ENCODE measurements at places on chromosomes 2 and 18.

DNA sequence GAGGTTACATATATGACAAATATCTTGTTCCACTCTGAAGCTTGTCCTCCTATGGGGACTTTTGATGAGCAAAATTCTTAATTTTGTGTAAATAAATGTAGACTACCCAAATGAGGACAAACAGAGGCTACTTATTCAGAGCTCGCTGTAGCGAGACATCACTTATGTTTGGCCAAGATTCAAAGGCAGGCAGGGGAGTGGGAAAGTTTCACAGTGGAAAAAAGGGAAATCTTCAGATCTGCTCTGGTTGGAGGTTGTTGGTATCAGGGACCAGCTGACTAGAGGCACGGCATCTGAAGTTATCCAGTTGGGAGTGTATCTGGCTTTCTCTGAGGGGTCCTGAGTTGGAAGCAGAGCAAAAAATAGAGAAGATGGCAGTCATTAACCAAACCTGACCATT is 1.3 kb downstream of the PLB1 start:
- no peak for DNase-seq

GRCh38 chr2:239226677-239227581 is 173.9 kb downstream of the HDAC4 start:
- DNase-seq: no peak

- DNase-seq: no peak
Measured at GRCh38 chr2:157032017-157032416, 225.5 kb upstream of the GALNT5 start.

DNA sequence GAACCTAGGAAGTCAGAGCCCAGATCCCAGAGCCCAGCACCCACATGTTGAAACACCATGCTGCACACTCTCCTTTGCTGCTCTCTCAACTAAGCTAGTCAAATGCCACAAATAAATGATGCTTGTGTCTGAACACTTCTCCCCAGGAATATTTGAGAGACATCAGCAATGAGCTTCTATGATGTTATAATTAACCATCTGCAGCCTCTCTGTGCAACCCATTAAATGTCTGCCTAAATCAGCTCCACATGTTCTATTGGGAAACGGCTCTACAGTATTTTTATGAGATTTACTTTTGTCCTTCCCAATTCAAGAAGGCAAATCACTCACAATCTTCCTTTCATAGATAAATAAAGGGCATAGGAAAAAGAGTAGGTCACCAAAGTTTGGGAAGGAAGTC is 266.8 kb upstream of the PARD3B start:
- no peak for DNase-seq

GRCh38 chr2:105788670-105789290 is 44.1 kb downstream of the NCK2 start:
- DNase-seq: no peak

DNA sequence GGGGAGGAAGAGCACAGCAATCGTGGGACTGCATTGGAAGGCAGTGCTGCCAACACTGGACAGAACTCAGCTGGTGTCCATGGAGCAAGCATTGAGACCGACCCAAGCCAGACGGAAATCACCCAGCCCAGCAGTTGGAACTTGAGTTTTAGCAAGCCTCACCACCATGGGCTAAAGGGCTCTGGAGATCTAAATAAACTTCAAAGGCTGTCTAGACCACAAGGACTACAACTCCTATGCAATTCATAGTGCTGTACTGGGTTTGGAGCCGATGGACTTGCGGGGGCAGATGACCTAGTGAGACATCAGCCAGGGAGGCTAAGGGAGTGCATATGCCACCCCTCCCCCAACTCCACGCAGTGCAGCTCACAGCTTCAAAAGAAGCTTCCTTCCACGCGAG is 243.6 kb upstream of the SLC39A10 start:
- no peak for DNase-seq

- no peak for DNase-seq
Measured at GRCh38 chr18:59690996-59691395, 6.2 kb downstream of the CCBE1 start.

GRCh38 chr2:118249531-118249930 is 161.3 kb downstream of the INSIG2 start:
- no peak for DNase-seq

- DNase-seq: no peak
Measured at GRCh38 chr2:208269091-208269490, 3.0 kb downstream of the PIKFYVE start.

GRCh38 chr2:207478572-207478971 is 51.2 kb upstream of the CREB1 start:
- DNase-seq: no peak

- DNase-seq: no peak
Measured at GRCh38 chr2:137173463-137173862, 408.1 kb downstream of the THSD7B start.

- no peak for DNase-seq
Measured at GRCh38 chr2:26793518-26793917, 7.7 kb downstream of the CENPA start.

DNA sequence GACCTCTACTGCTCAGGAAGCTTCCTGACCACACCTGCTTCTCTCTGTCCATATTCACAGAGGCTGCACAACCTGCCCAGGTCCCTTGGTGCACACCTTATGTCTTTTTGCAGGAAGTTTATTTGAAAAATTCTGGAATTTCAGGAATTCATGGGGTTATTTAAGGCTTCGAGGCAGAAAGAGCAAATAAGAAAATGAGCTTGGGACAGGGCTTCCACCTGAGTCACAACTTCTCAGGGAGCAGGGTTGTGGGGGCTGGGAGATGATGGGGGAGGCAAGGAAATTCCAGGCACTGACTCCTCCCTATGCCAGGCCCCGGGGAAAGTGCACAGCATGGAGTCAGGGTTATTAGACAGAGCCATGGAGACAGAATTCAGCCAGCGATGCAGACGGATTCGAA is 57.7 kb downstream of the INHBB start:
- DNase-seq: no peak

DNA sequence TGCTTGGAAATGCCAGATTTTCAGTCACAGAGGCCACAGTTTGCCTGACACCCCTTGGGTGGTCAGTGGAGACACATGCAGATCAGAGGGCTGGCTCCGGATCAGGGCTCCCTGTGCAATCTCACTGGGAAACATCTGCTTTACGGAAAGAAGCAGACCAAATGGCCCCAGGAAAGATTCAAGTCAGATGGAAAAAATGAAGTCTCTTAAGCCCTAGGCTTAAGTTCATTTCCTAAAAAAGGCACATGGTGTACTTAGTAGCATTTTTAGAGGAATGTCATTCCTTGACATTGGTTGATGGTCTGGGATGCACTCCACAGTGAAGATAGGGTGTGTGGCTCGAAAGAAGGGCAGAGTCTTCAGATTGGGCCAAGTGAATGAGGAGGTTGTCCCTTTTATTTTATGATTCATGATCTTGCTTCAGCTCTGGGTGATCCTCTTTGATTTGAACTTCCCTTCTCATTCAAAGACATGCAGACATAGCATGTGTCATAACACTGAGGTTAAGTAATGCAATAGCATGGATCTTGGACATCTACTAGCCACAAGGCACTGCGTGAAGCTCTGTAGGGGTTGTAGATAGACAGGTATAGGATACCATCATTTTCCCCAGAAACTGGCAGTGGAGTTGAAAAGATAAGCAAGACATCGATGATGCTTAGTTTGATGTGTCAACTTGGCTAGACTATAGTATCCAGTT is 56.5 kb downstream of the KCNE4 start:
- no peak for DNase-seq

DNA sequence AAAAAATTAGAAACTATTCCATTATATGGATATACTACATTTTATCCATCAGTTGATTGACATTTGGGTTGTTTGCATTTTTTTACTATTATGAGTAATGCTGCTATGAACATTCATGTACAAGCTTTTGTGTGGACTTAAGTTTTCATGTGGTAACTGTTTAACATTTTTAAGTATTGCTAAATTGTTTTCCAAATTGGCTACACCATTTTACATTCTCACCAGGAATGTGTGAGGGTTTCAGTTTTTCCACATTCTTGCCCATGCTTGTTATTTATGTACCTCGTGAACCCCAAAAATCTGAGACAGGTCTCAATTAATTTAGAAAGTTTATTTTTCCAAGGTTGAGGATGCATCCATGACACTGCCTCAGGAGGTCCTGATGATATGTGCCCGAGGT is 3.1 kb upstream of the TXNL4A start:
- no peak for DNase-seq

DNA sequence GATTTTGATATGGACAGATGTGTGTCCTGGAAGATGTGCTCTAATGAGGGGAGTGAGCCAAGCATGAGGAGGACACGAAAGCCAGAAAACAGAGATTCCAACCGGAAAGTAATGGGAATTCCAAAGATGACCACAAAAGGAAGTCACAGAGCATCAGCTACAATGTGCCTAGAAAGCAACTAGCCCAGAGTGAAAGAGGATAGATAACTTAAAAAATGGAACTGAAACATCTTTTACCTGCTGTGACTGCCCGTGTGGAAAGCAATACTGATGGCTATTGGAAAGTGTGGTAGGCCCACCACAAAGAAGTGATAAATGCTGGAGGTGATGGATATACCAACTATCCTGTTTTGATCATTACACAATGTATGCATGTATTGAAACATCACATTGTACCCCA is 21.6 kb downstream of the DNMT3A start:
- DNase-seq: no peak

GRCh38 chr2:10834068-10834655 is 21.6 kb upstream of the PDIA6 start:
- no peak for DNase-seq

DNA sequence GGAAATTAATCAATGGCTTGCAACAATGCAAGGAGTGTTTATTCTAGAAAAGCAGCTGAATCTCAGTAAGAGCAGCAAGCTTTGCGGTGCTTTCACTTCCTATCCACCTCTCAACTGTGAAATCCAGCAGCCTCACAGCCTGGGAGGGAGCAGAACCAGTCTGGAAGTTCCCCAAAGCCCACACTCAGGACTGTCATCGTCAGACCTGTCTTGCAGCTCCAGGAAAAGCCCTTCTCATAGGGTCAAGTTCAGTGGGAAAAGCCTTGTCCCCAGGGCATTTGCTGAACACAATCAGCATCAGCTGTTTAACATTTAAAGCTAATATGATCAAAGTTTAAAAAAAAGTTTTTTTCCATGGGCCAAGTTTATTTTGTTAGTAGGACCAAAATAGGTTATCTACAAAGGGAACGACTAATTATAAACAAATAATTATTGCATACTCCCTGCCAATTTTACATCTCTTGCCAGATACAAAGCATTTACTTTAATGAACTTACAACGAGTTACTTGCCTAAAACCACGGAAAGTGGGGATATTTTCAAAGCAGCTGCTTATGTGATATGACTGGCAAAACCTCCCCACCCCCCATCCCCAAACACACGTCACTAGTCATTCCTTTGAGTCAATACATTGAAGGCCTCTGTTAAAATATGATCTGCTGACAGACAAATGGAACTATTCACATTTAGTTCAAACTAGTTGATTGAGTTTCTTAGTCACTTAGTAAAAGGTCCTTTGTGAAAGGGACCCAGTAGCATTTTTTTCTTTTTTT is 36.8 kb downstream of the PARD6G start:
- DNase-seq: no peak

DNA sequence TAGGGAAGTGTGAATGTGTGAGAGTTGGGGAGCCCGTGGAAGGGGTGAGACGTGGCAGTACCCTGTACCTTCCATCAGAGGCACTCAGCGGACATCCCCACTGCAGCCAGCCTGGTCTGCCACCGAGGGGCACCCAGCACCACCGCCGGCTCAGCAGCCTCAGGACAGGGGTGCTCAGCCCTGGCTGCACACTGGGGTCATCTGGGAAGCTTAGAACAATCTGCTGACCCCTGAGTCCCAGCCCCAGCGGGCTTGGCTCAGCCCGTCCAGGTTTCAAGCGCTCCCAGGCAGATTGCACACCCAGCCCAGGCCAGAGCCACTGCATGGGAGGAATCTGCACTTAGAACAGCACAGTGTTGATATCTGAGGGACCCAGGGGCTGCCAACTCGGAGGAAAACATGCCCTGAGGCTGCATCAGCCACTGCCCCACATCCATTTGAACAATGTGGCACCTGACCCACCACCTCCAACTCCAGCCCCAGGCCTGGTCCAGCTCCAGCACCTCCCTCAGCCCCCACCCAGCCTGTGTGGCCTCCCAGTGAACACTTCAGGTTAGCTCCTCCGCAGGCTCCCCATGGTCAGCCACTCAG is 147.1 kb upstream of the OTOS start:
- no peak for DNase-seq

GRCh38 chr2:200380091-200380561 is 73.6 kb downstream of the SPATS2L start:
- DNase-seq: no peak

DNA sequence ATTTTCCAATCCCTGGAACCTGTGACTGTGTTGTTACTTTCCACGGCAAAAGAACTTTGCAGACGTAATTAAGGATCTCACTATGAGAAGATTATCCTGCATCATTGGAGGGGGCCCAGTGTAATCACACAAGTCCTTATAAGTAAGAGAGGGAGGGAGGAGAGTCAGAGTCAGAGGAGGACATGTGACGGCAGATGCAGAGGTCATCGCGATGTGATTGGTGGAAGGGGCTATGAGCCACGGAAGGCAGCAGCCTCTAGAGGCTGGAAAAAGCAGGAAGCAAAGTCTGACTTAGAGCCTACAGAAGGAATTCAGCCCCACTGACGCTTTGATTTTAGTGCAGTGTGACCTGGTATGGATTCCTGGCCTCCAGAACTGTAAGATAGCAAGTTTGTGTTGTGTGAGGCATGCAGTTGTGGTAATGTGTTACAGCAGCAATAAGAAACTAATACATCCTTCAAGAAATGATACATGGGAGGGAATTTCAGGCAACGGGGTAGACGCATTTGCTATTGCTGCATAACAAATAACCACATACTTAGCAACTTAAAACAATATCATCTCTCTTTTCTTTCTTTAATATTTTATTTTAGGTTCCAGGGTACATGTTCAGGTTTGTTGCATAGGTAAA is 112.7 kb upstream of the SERPINE2 start:
- no peak for DNase-seq

DNA sequence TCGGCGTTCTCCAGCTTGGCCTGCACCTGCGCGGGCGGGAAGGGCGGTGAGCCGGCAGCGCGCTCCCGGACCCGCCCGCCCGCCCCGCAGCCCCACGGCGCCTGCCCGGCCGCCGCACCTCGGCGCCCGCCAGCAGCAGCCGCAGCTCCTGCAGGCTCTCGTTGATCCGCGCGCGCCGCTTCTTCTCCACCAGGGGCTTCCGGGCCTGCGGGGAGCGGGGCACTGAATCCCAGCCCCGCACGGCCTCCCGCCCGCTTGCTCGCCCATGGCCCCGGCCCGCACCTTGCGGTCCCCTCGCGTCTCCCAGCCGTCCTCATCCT is 335 bp downstream of the HES6 start:
- no peak for DNase-seq

- DNase-seq: no peak
Measured at GRCh38 chr18:48024009-48024512, 93.6 kb upstream of the SMAD2 start.

Measured in CD4-positive, alpha-beta T cell treated with Interleukin-15 for 1 hour (primary cell).